Naive B cell (primary cell): ENCODE measurements at places on chromosomes 1 and 21.
A peak's percentile ranks its signal among the peaks of the same experiment; 100 is the strongest.

DNA sequence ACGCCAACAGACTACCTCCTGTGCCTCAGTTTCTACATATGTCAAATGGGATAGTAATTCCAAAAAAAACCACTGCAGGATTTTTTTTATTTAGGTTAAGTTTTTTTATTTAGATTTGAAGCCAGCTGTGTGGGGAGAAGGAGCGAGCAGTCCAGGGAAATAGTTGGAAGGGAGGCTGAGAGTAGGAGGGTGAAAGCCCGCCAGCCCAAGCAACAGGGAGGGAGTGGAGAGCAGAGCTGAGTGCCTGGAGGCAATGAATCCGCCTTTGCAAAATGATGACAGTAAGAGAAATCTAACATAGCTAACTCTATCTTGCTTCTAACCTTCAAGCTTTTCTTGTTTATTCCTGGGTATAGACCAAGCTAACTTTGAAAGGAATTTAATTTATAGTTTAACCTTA, 15.6 kb upstream of the C1orf198 start:
- no peak for DNase-seq

DNA sequence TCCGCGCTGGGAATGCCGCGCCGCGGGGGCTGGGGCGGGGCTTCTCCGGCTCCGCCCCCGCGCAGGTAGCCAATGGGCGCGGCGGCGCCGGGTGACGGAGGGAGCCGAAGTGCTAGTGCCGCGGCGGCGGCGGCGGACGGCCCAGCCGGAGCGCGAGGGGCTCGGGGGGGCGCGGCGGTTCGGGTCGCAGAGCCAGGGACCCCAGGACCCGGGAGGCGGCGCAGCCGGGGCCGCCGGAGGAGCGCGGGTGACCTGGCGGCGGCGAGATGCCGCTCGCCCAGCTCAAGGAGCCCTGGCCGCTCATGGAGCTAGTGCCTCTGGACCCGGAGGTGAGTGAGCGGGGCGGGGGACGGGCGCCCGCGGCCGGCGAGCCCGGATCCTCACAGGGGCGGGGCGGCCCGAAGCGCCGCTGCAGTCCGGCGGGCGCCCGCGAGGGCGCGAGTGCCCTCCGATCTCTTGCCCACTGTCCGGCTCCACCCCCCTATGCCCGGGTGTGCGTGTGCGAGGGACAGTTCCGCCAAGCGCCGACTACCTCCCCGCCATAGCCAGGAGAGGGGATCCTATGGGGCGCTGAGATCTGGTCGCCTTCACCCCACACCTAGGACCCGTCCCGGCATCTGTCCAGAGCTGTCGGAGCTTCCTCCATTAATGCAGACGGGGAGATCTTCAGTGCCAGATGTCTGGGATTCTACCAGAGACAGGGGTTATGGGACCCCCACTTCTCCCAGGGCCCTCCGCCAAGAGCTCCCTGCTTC, at the start of gene RPS6KA1:
Gene RPS6KA1 (plus strand): TSS at position 107 of the 755 bp plus-strand sequence. CDS start 160 bp downstream, at position 267.
- peak; percentile 66 for DNase-seq

- DNase-seq, result no peak
Observed at GRCh38 chr21:26148071-26148839, 22.3 kb downstream of the APP start.

- DNase-seq, result no peak
Observed at GRCh38 chr1:18901952-18902522, 318 bp downstream of the ALDH4A1 start.

GRCh38 chr1:108082738-108083562, 117.2 kb downstream of the SLC25A24 start:
- DNase-seq, result no peak
